Activated T-helper 1 cell treated with anti-CD3 and anti-CD28 coated beads, Interleukin-2, amount 50 U/mL, for 16 hours (primary cell): ENCODE measurements at places on chromosomes 2 and 18.

- no peak for DNase-seq
Observed at GRCh38 chr2:217023611-217024010, 163.7 kb upstream of the TNP1 start.

DNA sequence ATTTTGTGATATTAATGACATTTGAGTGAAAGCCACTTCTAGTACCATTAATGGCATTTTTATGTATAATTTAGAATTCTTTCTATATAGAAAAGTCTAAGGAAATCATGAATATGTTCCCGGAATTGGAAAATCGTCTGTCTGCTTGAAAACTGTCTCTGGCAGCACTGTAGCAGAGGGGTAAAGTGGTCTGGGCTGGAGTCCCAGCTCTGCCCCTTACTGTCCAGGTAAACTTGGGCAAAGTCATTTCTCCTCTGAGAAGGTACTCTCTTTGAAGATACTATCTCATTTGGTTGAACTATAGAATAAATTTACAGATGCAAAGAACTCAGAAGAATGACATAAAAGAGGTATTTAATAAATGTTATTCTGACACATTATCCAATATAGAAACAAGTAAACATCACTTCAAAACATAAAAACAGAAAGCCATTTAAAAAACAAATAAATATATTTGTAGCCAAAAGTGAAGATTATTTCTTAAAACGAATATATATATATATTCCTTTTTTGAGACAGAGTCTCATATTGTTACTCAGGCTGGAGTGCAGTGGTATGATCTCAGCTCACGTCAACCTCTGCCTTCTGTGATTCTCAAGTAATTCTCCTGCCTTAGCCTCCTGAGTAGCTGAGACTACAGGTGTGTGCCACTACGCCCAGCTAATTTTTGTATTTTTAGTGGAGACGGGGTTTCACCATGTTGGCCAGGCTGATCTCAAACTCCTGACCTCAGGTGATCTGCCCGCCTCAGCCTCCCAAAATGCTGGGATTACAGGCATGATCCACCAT lies 149.8 kb upstream of the ITGA4 start:
- DNase-seq = no peak

DNA sequence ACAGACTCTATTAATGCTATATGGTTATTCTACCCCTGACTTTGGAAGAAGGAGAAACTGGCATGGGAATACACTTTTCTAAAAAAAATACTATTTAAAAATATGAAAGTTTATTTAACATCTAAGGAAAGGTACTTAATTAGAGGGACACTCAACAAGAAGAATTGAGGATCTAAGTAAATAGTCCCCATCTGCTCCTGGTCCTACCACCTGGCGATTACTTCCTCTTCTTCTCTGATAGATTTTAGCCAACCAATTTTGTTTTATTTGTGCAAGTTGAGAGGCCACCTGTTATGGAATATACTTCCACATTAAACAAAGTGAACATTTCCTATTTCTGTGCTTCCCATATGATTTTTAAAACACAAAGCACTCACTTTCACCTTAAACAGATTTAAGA lies 111.7 kb downstream of the BCL2 start:
- DNase-seq = no peak

- no peak for DNase-seq
Observed at GRCh38 chr2:25639696-25640095, 33.7 kb downstream of the DTNB start.

GRCh38 chr2:241950413-241951315 lies 81.1 kb downstream of the RTP5 start:
- peak; percentile 35 for DNase-seq

- DNase-seq = no peak
Observed at GRCh38 chr2:84652431-84652830, 136.1 kb downstream of the DNAH6 start.

GRCh38 chr2:42029171-42029570 lies 18.6 kb upstream of the PKDCC start:
- DNase-seq = no peak

DNA sequence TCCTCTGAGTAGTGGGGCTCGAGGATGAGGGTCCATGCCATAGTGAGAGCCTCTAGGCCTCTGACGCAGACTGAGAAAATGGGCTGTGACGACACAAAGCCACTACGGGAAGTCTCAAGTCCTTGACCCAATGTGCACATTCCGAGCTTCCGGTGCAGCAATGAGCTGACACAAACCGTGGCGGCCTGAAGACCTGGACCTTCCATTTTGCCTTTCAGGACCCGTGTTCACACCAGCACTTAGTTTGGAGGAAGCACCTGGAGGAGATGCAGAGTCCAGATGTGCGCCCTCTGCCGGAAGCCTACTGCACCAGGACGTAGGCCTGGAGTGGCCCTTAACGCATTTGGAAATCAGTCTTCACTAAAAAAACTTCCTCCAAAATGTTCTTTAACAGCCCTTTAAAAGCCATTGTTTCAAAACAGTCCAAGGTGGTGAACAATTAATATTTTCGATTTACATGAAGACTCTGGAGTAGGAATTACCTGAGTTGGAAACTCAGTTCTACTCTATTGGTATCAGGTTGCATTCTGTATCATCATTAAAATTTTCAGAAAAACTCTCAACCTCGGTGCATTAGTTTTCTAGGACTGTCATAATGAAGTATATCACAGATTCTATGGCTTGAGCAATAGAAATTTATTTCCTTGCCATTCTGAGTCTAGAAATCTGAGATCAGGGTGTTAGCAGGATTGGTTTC lies 33.9 kb downstream of the BMP10 start:
- DNase-seq = peak; percentile 61

DNA sequence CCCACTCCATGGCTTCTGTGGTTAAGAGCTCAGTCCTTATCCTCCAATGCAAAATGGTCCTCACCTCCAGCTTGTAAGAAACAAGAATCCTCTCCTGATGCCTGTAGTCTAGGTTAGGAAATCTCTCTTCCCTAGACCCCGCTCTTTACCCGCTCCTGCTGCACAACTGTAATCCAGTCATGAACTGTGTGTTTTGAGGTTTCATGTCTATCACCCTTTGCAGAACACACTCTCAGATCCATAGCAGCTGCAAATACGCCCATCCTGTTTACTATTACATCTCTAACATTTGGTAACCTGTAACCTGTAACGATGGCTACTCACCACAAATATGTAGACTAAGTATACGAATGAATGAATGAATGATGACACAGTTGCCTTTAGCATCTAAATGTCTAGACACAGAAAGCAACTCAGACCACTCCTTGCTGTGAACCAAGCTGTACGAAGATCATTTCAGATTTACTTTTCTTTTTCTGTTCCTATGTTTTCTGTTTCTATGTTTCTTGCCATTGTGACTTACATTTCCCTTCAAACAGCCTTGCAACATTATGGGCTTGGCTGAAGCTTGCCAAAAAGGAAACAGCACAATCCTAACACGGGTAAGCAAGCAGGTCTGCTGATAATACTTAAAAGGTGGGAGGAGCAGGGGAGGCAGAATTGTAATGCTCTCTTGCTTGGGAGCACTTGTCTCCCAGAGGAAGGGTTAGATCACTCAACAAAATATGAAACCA lies 53.7 kb downstream of the EPHA4 start:
- DNase-seq = peak; percentile 15

- no peak for DNase-seq
Observed at GRCh38 chr2:211751848-211752247, 786.8 kb downstream of the ERBB4 start.

DNA sequence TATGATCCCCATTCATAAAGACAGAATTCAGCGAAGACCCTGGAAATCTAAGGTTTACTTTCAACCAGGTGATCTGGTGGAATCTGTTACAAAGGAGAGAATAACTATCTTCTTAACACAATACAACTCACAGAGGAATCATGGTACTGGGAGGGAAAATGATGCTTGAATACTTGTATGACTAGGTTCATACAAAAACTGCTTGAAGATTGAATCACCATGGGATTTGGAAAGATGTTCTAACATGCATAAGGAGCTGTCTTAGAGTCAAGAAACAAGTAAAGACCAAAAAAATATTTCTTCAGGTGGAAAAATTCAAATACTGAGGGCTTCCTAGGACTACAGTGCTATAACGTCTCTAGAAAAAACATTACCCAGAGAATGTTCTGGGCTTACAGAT lies 32.2 kb downstream of the COL5A2 start:
- DNase-seq = no peak

GRCh38 chr2:119491776-119492525 lies 32.3 kb downstream of the SCTR start:
- DNase-seq = no peak

DNA sequence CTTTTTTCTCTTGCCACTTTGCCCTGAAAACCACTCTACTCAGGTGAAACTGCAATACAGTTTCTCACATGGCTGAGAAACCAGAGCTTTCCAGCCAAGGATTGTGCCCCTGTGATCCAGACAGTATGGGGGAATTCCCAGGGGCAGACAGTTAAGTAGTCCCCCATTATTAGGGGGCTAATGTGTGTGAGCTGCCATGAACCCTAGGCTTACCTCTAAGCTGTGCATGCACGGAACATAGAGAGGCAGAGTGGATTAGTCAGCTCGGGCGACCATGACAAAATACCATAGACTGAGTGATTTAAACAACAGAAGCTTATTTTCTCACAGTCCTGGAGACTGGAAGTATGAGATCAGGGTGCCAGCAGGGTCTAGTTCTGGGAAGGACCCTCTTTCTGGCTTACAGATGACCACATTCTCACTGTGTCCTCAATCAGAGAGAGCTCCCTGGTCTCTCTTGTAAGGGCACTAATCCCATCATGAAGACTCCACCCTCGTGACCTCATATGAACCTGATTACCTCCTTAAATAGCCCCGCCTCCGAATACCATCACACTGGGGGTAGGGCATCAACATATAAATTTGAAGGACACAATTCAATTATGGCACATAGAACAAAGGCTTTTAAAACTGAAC lies 215.1 kb downstream of the EIPR1 start:
- DNase-seq = no peak

GRCh38 chr2:100865816-100866460 lies 46.0 kb downstream of the NPAS2 start:
- no peak for DNase-seq

DNA sequence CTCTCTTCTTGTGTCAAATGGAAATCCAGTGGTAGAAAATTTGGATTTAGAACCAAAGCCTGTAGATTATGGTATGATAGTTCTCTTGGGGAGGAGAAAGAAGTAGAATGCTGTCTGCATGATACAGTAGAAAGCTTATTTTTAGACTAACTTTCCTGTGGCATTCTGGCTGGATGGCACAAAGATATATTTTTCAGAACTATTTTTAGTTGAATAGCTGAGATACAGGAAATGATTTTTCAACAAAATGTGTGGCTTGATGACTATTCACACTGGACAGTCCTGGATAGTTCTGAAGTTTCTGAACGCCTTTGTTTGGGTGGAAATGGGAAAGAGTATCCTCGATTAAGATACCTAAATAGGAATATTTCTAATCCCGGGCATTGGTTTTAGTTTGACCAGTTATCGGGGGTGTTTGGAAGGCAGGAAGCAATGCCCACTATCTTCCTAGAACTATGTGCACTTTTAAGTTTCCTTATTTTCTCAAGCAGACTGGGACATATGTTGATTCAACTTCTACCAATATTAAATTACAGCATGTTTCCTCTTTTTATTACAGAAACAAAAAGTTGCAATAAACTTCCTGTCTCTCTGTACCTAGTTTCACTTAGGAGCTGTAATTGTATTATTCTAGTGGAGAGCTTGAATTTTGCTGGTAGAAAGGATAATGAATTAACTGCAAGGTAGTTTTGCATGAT lies 32.1 kb downstream of the GDF7 start:
- DNase-seq = no peak

- no peak for DNase-seq
Observed at GRCh38 chr18:46591783-46592391, 65.1 kb downstream of the LOXHD1 start.

- DNase-seq = no peak
Observed at GRCh38 chr2:96138179-96139145, at the start of gene ASTL. ASTL (minus strand) TSS chr2:96138502; CDS start chr2:96138436, 66 bp downstream.

DNA sequence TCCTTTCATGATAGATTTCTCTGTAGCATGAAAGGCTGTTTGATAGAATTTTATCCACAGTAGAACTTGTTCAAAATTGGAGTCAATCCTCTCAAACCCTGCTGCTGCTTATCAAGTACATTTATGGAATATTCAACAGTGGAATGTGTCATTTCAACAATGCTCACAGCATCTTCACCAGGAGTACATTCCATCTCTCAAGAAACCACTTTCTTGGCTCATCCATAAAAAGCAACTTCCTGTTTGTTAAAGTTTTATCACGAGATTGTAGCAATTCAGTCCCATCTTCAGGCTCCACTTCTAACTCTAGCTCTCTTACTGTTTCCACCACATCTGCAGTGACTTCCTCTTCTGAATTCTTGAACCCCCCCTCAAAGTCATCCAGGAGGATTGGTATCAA lies 29.4 kb downstream of the PDCL3 start:
- DNase-seq = no peak

DNA sequence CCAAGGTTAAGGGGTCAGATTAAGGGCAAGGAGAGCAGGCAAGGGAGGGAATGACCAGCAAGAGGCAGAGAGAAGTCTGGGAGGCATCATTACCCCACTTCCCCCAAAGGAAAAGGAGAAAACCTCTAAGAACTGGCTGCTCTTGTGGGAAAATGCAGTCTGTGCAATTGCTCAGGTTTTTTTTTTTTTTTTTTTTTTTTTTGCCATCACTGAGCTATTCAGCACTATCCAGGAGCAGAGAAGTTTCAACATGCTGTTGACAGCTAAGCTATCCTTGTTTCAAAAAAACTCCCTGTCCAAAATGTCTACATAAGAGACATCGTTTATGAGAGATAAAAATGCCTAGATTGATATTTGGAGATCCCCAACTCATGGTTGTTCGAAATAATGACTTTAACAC lies 345.4 kb downstream of the TDRD15 start:
- no peak for DNase-seq

- no peak for DNase-seq
Observed at GRCh38 chr18:57666818-57667497, 45.3 kb upstream of the NARS1 start.

DNA sequence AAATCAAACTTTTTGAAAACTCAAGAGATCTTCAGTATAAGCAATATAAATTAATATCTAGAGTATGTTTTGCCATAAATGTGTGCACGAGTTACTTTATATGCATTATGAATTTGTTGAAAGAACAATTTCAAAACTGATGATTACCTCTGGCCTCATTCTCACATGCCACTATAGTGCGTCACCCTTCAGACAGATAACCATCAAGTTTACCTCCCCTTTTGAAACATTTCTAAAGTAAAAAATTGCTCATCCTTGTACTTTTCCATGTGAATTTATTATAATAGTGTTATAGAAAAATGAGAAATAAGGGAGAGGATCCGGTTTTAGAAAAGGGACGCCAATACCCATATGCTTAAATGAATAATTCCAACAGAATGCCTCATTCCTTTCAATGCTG lies 38.3 kb downstream of the ZEB2 start:
- no peak for DNase-seq

DNA sequence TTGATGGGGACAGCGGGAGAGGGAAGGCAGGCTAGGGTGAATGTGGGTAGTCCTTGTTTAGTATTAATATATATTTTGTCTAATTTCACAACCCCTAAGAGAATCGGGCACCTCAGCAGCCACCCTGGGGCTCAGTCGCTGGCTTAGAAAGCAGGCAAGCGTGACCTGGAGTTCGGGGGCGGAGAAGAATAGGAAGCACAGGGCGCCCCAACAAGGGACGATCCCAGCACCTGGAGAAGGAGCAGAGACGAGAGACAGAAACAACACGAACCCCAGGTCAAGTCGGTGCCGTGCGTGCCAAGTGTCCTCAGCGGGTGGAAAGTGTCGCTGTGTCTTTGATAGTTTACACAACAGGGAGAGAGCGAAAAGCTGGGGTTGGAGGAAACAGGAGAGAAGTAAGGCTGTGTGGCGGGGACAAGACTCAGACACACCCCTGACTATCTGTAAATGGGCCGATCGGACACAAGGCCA lies 95.4 kb downstream of the NFATC1 start:
- no peak for DNase-seq
